Brain microvascular endothelial cell (primary cell): ENCODE measurements at places on chromosomes 2 and 18.

DNA sequence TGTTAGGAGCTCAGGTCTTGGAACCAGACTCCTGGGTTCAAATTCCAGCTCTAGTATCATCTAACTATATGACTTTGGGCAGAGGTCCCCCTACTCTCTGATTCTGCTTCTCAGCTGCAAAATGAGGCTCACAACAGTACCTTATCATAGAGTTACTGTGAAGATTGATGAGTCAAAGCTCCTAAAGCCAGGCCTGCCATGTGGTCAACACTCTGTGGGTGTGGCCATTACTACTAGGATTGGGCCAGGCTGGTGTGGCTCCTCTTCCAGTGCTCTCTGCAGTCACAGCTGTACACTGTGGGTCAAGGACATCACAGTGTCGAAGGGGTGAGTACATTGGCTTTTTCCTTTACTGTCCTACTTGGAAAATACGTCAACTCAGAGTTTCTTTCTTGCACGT is 22.6 kb downstream of the CAPN13 start:
- DNase-seq = no peak

GRCh38 chr2:229243890-229244560 is 27.1 kb downstream of the PID1 start:
- no peak for DNase-seq

DNA sequence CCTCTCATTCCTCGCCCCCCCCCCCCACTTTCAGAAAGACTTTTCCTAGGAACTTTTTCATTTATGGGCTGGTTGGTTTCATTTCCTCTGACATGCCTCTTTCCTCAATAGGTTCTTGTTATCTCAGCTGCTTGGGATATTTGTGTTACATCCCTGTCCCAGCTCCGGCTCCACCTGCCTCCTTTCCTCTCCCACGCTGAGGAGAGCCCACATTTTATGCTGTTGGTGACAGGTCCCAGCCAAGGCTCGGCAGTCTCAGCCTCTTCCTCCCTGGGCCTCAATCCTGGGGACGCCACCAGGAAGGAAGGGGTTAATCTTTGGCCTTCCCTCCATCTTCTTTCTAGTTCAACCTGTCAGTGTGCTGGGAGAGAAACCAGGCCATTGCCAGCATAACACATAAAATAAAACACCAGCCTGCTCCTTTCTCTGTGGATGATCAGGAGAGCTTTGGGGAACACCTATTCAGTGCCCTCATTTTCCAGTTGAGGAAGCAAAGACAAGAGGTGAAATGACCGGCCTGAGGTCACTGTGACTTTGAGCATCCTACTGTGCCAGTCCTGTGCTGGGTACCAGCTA is 216.9 kb upstream of the TNP1 start:
- no peak for DNase-seq

GRCh38 chr18:11980163-11980493 is 1.2 kb upstream of the IMPA2 start:
- DNase-seq = no peak

- DNase-seq = no peak
Observed at GRCh38 chr2:134220344-134220974, 33.4 kb upstream of the MGAT5 start.

DNA sequence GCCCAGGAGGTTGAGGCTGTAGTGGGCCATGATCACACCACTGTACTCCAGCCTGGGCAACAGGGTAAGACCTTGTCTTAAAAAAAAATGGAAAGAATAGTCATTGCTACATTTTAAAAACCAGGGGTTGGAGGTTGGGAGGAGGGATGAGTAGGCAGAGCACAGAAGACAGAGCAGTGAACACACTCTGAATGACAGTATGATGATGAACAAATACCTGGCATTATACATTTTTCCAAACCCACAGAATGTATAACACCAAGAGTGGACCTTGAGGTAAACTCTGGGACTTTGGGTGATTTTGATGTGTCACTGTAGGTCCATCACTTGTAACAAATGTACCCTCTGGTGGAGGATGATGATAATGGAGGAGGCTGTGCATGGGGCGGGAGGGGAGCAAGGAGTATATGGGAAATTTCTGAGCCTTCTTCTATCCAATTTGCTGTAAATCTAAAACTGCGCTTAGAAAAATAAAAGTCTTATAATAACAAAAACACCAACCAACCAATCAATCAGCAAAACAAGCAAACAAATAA is 111.4 kb upstream of the PGAP1 start:
- DNase-seq = no peak
